Neuronal stem cell (in vitro differentiated cells): ENCODE measurements at places on chromosomes 2 and 18.

DNA sequence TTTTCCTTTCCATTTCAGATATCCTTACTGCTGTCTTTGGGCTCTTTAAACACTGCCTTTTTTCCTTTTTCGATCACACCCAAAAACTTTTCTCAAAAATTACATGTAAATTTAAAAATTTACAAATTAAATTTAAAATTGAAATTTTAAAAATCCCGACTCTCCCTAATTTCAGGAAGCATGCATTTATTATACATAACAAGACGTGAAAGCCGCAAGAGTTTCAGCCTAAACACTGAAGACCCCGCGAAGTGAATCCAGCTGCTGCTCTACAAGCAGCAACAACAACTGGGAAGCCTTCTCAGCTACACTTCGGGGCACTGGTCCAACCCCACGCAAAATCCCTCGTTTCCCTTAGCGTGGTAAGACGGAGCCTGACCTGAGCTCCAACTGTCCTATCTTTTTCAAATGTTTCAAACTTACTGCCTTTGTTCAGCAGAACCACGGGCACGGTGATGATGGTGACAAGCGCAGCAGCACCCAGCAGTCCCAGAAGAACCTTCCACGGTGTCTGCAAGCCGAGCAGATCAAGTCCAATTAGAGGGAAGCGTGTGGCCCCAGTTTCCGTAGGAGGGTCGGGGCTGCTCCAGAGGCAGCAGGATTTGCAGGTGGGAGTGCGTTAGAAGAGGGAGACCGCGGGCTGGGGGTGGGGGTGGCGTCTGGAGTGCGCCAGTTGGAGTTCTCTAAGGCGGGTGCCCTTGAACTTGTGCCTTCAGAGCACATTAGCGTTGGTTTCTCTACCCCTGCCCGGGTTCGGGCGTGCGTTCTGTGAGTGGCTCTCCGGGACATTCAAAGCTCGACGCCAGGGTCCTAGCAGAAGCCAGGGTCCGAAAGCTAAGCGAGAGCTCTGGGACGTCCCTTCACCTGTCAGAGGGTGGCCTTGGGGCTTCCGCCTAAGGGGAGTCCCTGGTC, 783 bp downstream of the DPP4 start:
- no peak for DNase-seq
- H3K36me3 ChIP-seq, result no peaks in the 10 kb centered on the region
- peaks cover 9% of the 10 kb centered on the region for H3K27me3 ChIP-seq
- peaks cover 5% of the 10 kb centered on the region for H3K4me1 ChIP-seq

- H3K4me3 ChIP-seq, result no peak overlapping the region
- no peak overlapping the region for H3K27ac ChIP-seq
- no peaks in the 10 kb centered on the region for H3K27me3 ChIP-seq
- DNase-seq, result no peak
- H3K36me3 ChIP-seq, result peaks cover 24% of the 10 kb centered on the region
Measured at GRCh38 chr2:133641497-133641896, 73.2 kb upstream of the NCKAP5 start.

DNA sequence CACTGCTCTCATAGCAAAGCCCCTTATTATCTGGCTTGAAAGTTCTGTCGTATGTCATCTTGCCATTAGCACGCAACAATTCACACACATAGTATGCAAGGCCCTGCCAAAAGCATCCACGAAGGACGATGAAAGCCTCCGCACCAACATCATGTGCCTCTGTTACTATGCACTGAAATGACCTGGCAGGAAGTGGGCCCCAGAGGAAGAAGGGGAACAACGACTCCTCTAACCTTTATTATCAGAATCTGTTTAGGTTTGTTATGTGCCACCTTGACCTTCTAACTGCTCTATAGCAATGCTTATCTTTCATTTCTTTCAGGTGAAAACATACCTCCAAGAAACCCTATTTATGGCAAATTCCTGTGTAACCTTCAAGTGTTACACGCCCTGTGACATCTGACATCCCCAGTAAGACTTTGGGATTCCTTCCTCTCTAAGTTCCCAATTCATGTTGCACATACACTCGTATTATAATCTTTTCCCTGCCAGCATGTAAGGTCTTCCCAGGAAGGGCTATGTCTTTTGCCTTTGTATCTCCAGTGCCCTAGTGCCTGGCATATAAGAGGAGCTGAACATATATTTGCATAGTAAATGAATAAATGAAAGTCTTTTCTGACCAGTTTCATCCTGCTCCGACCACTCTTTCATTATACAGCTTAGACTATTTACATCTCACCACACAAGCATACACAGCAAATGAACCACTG, 7.0 kb upstream of the NDUFV2 start:
- H3K27me3 ChIP-seq, result no peaks in the 10 kb centered on the region
- DNase-seq, result no peak
- no peaks in the 10 kb centered on the region for H3K36me3 ChIP-seq
- H3K27ac ChIP-seq, result no peak overlapping the region
- peaks cover 7% of the 10 kb centered on the region for H3K4me1 ChIP-seq

DNA sequence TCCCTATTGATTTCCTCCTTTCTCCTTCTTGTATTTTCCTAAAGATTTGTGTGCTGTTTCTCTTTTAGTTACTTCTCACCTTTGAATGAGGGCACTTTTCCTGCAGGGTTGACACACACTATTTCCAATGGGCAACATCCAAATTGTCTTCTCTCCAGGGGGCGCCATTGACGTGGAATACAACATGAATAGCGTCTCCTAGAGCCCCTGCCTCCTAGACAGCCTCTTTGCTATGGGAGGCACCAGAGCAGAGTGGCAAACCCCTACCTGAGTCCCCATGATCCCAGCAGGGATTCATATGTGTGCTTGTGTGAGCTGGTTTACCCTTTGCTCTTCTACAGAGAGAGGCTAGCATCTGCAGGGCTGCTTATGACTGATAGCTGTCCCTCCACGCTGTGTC, 61.3 kb upstream of the ITSN2 start:
- H3K4me1 ChIP-seq, result peaks cover 4% of the 10 kb centered on the region
- no peaks in the 10 kb centered on the region for H3K36me3 ChIP-seq
- DNase-seq, result no peak
- H3K27me3 ChIP-seq, result no peaks in the 10 kb centered on the region

DNA sequence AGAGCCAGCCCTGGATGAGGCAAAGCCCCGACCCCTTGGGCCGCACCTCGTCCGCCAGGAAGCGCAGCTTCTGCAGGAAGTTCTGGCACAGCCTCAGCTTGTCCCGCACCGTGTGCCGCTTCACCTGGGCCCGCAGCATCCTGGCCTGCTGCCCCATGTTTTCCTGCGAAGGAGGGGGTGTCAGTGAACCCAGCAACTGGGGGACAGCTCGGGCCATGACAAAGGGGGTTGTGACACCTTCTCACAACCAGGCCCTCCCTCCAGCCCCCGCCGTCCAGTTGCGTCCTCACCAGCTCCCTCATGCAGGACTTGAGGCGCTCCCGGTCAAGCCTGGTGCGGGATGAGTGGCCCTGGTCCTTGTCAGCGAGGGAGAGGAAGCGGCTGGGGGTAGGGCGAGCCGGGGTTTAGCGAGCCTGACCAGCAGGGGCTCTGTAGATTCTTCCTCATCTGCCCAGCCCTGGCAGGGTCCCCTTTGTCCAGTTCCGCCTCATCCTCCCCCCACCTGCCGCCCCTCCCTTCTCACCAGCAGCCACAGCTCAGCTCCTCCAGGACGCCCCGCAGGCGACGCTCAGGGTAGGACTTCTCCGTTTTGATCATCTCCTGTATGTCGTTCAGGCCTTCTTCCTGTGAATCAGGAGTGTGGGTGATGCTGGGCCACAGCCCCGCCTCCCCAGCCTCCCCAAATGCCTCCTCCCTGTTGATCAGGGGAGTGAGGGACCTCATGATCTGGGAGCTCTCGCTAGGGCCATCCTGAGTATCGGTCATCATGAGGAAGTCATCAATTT, 606 bp downstream of the OTOF start:
- H3K27ac ChIP-seq, result no peak overlapping the region
- H3K27me3 ChIP-seq, result no peaks in the 10 kb centered on the region
- peaks cover 12% of the 10 kb centered on the region for H3K4me1 ChIP-seq
- no peak for DNase-seq

GRCh38 chr2:25151718-25152117, 16.7 kb downstream of the POMC start:
- DNase-seq, result no peak
- H3K36me3 ChIP-seq, result peaks cover 21% of the 10 kb centered on the region
- no peak overlapping the region for H3K4me3 ChIP-seq
- no peaks in the 10 kb centered on the region for H3K4me1 ChIP-seq

GRCh38 chr2:155525199-155525598, 807.3 kb downstream of the NR4A2 start:
- no peak overlapping the region for H3K4me3 ChIP-seq
- H3K27ac ChIP-seq, result no peak overlapping the region
- no peaks in the 10 kb centered on the region for H3K4me1 ChIP-seq

DNA sequence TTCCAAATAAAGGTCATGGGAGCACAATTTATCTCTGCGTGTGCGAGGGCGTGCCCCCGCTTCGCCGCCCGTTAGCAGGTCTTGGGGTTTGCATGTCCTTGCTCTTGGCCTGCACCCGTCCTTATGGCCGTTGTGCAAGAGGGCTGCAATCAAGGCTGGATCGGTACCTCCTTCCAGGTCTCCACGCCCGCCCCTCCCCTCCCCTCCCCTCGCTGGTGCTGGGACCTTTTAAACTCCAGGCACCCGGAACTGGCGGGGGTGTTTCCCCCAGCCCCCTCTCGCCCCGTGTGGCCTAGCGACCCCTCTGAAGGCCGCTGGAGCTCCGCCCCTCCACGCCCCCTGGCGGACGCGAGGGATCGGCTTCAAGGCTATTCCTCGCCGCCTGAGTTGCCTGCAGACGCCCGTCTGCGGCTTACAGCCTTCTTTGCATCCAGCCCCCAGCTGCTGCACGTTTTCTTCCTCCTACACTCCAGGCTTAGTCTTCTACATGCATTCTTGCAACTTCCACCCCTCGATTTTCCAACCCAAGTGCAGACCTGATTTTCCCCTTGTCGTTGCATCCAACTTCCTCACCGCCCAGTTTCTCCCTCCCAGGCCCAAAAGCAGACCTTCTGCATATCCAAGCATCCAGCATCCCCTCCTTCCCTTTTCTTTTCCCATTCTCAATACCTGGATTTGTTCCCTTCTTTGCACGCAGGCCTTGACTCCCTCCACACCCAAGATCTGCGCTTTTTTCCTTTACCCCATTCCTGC, 577 bp downstream of the IDH1 start:
- H3K27me3 ChIP-seq, result no peaks in the 10 kb centered on the region
- peak; percentile 90 for DNase-seq
- peak overlapping the region; percentile 92 for H3K27ac ChIP-seq

GRCh38 chr2:141992695-141993094, 138.1 kb downstream of the LRP1B start:
- no peak overlapping the region for H3K4me3 ChIP-seq
- H3K27me3 ChIP-seq, result no peaks in the 10 kb centered on the region
- no peak for DNase-seq
- H3K36me3 ChIP-seq, result no peaks in the 10 kb centered on the region

- H3K27ac ChIP-seq, result no peak overlapping the region
- no peaks in the 10 kb centered on the region for H3K36me3 ChIP-seq
- DNase-seq, result no peak
- no peak overlapping the region for H3K4me3 ChIP-seq
- H3K27me3 ChIP-seq, result no peaks in the 10 kb centered on the region
Measured at GRCh38 chr2:163580757-163581156, 155.1 kb downstream of the FIGN start.

DNA sequence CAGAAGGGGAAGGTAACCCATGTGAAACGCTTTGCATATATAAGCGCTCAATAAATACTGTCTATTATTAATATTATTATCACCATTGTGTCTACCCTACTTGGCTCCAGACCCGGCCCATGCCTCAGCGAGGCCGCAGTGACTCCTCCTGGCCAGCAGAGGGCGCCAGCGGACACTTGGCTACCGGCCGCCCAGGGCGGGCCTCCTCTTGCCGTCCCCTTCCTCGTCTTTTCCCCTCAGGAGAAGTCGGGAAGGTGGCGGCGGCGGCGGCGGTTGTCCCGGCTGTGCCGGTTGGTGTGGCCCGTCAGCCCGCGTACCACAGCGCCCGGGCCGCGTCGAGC, at the start of gene AGFG1:
Gene AGFG1, plus strand, starts transcription at position 233 of the 341 bp plus-strand sequence. CDS start 266 bp downstream, outside the sequence.
- DNase-seq, result peak; percentile 77
- H3K4me3 ChIP-seq, result peak within 1 kb of the TSS; percentile 95
- no peaks in the 10 kb centered on the region for H3K27me3 ChIP-seq

DNA sequence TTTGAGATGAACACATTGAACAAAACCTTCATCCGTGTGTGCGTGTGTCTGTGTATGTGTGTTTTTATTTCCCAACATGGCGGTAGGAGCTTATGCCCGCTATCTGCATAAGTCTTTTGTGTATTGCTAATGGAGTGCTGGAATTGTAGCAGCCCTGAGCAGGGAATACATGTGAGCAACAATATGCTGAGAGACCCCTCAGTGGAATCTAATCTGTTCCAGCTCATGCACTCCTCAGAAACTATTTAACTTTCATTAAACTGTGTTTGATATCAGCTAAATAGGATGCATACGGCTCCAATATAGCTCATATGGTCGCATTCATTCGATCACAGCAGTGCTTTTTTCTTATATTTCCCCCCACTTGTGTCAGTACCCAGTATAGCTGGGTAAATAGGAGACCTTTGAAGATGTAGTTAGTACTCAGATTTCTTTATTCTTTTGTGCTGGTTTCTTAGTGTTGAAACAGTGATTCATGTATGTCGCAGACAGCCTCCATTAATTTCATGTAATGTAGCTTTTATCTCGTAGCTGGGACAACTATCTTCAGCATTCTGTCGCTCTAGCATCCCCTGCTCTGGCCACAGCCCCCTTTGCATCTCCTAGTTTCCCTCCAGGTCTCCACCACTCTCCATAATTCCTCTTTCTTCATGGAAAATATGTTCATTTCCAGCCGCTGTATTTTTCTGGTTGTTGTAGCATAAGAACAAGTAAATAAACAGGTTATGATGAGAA, 891.2 kb downstream of the BCL11A start:
- H3K36me3 ChIP-seq, result no peaks in the 10 kb centered on the region
- peaks cover 7% of the 10 kb centered on the region for H3K4me1 ChIP-seq
- no peaks in the 10 kb centered on the region for H3K27me3 ChIP-seq
- no peak overlapping the region for H3K27ac ChIP-seq

GRCh38 chr2:135875491-135876065, 665 bp downstream of the MCM6 start:
- DNase-seq, result peak; percentile 57
- H3K4me3 ChIP-seq, result peak overlapping the region; percentile 77
- no peaks in the 10 kb centered on the region for H3K27me3 ChIP-seq
- peaks cover 8% of the 10 kb centered on the region for H3K4me1 ChIP-seq
- peak overlapping the region; percentile 63 for H3K27ac ChIP-seq

- no peaks in the 10 kb centered on the region for H3K27me3 ChIP-seq
- H3K4me3 ChIP-seq, result no peak overlapping the region
- no peak overlapping the region for H3K27ac ChIP-seq
Measured at GRCh38 chr18:395456-396250, 104.8 kb downstream of the COLEC12 start.

DNA sequence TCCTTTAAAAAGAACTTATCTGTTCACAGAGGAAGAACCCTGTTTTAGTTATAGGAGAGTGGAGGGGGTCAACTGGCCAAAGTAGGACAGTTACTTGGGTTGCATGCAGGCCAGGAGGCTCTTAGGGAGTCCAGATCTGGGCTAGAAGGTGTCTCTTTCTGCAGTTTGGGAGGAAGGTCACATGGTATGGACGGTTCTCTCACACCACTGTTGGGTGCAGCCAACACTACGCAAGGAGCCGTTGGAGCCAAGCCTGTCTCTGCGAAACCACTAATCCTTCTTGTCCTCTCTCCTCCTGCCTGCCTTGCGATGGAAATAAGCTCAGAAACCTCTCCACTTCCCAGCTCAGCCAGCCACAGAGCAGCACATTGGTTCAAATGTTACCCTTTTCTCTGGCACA, 105.9 kb upstream of the TGFA start:
- no peaks in the 10 kb centered on the region for H3K27me3 ChIP-seq
- no peak overlapping the region for H3K4me3 ChIP-seq
- peaks cover 4% of the 10 kb centered on the region for H3K4me1 ChIP-seq
